ENCODE measurements at places on chromosomes 13 and 19.

GRCh38 chr19:58054901-58055874 lies 3.9 kb upstream of the ZNF135 start:
- DNase-seq, result no peak

DNA sequence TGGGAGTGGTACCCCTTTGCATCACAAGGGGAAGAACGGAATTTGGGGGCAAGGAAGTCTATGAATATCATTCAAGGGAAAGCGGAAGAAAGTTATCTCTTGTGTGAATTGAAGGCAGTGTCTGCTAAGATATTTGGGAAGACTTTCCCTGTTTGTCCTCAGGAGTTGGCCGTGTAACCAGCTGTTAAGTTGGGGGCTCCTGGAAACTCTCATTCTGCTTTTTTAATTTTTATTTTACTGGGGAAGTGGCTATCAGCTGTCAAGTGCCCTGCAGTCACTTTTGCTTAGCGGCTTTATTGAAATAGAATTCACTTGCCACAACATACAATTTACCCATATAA lies 2.9 kb downstream of the UPF1 start:
- DNase-seq, result no peak

- no peak for DNase-seq
Observed at GRCh38 chr13:57933606-57934005, 302.1 kb downstream of the PCDH17 start.

GRCh38 chr13:40992678-40993518 lies 26.2 kb downstream of the ELF1 start:
- DNase-seq, result no peak

GRCh38 chr13:42804244-42804874 lies 23.0 kb downstream of the FAM216B start:
- DNase-seq, result no peak

DNA sequence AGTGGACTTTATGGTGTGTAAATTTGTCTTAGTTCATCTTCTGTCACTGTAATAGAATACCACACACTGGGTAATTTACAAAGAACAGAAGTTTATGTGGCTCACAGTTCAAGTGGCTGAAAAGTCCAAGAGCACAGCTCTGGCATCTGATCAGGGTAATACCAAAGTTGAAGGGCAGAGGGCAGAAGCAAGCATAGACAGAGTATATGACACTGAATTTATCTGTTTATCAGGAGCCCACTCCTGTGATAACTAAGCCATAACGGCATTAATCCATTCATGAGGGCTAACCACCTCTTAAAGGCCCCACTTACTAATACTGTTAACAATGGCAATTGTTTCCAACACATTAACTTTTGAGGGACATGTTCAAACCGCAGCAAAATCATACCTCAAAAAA lies 4.0 kb upstream of the RFXAP start:
- DNase-seq, result no peak

DNA sequence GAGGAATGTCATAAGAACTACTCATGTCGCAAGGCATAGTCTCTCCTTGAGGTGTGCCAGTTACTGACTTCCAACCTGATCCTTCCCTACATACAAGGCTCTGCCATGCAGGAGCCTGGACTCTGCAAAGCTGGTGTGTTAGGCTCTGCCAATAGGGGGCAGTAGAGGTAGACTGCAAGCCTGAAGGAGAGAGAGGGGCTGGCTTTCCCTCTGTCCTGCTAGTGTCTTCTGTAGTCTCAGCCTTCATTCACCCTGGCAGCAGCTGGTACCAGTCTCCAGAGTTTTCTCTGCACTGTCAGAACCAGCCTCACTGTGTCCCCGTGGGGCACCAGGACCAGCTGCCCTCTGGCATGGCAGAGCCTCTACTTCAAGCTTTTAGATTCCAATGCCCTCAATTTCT lies 14.5 kb downstream of the SHISA2 start:
- no peak for DNase-seq

GRCh38 chr19:49212016-49212701 lies 54.6 kb downstream of the TRPM4 start:
- DNase-seq, result no peak

DNA sequence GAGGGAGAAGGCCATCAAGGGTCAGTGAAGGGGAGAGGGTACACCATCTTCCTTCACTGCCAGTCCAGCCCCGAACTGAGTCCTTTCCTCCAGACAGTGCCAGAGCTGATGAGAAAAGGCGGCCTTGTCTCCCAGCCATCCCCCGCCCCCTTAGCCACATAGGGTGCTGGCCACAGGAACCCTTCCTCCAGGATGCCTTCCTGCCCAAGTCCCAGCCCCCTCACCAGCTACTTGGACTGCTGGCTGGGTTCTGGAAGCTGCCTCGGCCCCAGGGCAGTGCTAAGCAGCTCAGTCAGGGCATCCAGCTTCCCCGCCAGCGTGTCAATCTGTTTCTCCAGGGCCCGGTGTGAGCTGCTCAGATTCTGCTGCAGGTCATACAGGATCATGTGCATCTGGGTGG lies 12.6 kb upstream of the SMG9 start:
- no peak for DNase-seq

DNA sequence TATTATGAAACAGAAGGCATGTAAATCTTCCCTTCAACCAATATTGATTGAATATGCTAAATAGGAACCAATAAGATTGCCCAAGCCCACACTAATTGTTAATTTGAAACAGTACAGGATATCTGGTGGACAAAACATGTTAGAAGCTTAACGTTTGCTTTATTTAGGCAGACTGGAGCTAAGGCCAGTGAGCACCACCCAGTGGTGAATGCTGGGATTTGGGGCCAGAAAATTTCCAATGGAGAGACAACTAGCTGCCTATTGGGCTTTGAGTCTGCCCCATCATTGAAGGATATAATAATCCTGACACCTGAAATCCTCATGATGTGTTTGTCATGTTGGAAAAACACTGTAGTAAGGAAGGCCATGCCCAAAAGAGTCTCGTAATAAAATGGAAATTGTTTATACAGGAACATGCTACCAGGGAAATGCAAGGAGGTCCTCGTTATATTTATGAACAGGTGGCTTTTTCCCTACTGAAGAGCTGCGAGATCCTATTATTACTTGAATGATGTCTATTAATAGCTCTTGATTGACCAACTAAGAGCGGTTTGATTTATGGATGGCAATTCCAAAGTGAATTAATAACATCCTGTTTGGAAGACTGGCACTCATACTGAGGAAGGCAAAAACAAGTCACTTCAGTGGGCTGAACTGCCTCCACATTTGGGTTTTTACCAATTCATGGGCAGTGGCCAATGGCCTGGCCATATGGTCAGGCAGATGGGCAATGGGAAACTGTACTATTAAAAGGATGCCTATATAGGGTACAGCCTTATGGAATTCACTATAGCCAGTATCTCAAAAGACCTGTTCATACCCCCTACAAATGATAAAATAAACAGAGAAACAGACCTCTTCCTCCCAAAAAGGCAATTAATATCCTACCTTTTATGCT lies 8.7 kb downstream of the SIGLECL1 start:
- no peak for DNase-seq

DNA sequence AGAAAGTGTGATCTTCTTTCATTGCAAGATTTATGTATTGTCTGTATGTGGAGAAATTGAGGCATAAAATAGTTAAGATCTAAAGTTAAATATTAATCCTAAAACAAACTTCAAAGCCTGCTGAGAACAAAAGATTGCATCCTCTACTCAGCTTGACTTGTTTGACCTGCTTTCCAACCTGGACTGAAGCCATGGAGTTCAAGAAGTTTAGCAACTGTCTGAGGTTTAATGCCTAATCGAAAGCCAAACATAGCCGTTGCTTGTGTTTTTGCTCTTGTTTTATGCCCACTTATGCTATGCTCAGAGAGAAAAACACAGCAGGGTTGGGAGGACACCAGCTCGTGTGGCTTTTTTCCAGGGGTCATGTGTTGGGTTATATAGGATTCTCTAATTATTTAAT lies 135.6 kb downstream of the NUFIP1 start:
- DNase-seq, result no peak

DNA sequence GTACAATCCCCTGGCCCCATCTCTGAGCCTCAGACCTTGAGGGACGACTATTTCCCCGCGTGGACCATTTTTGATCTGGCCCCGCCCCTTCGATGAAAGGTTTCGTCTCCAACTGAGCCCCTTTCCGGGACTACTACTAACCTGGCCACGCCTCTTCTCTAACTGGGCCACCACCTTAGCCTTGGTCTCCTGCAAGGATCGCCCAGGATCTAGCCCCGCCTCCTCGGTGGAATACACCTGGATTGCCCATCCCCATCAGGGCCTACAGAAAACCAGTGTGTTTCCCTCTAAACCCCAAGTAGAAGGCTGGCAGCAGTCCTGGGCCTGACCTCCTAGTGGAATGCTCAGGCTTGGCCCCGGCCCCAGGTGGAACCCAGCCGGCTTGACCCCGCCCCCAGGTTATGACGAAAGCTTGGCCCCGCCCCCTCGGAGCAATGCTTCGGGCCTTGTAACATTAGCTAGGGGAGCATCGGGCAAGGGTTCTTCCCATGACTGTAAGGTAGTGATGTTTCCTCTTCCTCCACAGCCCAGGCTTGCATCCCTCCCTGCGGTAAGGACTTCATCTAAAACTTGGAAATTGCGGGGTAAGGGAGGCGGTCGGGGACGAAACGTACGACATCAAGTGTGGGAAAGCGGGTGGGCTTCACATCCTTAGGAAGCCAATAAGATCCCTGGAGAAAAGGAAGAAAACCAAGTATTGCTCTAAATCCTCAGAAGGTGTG lies 9.1 kb downstream of the SPACA6 start:
- DNase-seq, result peak; percentile 31

GRCh38 chr19:41528106-41528505 lies 47.9 kb upstream of the CEACAM21 start:
- no peak for DNase-seq

GRCh38 chr13:46475541-46475991 lies 77.4 kb upstream of the LRCH1 start:
- no peak for DNase-seq

DNA sequence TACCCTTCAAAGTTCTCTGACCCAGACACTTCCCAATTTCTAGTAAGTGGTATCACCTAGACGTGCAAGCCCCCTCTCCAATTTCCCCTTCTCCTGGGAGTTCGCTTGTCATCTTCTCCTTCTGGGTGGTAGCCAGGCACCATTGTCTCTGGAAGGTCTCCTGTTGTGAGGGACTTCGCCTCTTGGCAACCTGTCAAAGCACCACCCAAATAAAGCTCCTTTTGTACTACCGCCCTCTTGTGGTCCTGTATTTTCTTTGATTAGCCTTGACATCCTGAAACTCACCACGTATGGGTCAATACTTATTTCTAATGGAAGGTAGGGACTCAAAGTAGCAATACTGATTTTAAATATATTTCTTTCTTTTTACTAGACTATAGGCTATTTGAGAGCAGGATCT lies 8.2 kb downstream of the GPC5 start:
- DNase-seq, result no peak

DNA sequence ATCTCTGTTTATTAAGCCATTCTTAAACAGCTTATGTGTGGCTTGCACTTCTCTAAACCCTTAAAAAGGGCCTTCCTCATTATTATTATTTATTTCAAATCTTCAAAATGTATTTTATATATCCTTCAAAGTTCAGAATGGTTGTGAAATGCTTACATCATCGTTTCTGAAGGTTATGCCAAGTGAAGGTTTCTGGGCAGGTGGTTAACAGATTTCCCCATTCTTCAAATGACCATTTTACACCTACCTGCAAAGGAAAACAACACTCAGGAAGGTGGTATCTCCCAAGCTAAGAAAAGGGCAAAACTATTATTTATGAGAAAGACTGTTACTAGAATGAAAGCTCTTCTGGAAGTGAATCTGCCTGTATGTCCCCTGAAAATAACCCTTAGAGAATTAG lies 191.6 kb downstream of the SHISA2 start:
- no peak for DNase-seq

DNA sequence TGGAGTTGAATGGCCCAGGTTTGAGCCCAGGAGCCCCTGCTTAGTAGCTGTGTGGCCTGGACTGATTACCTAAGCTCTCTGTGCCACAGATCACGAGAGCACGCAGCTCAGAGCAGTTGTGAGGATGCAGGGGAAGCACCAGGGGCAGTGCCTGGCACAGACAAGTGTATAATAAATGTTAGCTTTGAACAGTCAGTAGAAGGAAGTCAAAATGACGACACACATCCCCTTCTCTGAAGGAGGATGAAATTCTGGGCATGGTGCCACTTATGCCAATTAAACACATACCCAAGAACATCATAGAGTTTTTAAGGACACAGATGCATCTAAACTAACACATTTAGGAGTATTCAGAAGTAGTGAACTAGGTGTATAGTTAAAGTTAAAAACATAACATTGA lies 24.9 kb upstream of the SIGLEC11 start:
- DNase-seq, result no peak

- DNase-seq, result no peak
Observed at GRCh38 chr13:46850214-46850613, 46.6 kb downstream of the HTR2A start.

Measured in activated CD4-positive, alpha-beta T cell treated with anti-CD3 and anti-CD28 coated beads for 1 hour (primary cell).